ENCODE measurements at places on chromosomes 7 and 10.

DNA sequence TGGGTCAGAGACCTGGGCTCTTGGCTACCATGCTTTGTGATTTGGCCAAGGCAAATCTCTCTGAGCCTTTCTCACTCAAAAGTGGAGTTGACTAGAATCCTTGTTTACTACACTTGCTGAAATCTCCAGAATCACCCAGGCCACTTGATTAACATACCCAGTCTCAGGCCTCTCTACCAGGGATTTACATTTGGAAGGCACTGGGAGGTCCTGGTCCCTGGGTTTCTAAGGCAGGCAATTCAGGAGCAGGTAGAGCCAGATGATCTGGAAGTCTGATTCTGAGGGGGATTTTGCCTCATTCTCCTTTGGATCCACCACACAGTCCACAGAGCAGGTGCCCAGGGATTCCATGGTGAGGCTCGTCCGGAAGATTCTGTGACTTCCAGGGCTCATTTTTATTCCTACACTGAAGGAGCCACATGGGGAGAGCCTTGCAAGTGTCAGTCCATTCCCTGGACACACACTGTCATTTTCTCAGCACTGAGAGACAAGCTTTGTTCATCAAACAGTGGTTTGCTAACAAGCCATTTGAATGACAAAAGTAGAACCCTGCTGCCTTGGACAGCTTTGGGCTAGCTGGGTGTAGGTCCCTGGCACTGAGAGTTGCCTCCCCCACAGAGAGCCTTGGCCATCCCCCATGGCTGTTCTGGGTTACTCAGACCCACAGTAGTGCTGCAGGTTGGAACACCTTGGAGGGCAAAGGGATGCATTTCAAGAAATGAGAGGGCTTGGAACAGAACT, 74.2 kb downstream of the NOC3L start:
- DNase-seq: no peak

DNA sequence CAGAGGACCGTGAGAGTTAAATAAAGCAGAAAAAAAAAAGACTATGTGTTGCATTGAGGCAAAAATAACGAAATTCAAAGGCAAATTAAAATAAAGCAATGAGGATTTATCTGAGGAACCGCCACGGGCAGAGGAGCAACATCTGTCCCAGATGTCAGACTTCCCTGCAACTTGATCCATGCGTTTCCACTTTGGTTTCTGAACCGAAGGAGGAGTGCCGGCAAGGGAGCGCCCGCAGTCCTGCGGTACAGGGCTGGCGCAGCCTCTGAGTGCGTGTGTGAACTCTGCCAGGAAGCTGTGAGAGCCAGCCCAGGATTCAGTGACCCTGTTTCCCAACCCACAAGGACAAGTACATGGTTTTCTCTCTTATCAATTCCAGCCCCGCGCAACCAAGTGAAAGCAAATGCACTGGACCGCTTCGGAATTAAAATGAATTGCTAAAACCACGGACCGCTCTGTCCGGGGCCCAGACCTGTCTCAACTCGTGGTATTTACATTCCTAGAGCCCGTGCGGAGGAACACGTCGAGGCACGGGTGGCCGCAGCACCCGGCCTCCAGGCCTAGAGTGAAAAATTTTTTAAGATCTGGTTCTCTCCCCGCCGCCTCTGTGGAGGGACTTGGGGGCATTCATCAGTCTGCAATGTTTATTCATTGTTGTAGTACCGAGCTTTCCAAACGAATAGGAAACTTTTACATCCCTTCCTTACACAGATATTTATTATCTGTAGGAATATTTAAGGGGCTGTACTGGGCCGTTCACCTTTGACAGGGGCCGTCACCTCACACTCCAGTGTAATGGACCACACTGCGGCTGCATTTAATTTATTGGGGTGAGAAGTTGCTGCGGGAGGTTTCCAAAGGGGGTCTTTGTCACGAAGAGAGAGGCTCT, 291.5 kb upstream of the NFE2L3 start:
- no peak for DNase-seq

DNA sequence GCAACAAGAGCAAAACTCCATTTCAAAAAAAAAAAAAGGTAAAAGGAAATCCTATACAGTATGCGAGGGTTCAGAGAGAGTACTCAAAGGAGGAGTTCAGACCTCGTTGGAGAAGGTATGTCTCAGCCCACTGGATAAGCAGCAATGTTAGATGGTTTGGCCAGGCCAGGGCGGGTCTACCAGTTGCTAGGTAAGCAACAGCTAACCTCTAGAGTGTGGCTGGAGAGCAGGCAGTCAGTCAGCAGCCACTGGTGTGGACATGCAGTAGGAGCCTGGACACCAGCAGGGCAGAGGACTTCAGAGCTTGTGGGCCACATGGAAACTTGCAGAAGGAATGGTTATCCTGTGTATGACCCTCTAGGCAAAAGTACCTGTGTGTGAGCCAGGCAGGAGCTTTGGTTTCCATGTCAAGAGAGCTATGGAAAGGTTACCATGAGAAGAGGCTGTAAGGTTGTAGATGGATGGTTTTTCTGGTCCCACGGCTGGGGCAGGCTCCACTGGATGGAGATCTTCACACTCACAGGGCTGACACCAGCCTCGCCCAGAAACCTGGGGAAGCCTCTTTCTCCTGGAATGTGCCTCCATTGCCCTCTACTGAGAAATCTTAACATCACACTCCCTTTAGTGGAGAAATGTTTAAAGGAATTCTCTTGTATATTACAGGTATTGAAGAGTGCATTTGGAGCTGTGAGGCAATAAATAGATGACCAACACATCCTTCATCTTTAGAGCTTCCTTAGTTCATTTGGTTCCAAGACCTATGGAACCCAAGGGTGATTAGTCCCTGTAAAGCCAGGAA, 63.6 kb downstream of the CCDC186 start:
- no peak for DNase-seq

DNA sequence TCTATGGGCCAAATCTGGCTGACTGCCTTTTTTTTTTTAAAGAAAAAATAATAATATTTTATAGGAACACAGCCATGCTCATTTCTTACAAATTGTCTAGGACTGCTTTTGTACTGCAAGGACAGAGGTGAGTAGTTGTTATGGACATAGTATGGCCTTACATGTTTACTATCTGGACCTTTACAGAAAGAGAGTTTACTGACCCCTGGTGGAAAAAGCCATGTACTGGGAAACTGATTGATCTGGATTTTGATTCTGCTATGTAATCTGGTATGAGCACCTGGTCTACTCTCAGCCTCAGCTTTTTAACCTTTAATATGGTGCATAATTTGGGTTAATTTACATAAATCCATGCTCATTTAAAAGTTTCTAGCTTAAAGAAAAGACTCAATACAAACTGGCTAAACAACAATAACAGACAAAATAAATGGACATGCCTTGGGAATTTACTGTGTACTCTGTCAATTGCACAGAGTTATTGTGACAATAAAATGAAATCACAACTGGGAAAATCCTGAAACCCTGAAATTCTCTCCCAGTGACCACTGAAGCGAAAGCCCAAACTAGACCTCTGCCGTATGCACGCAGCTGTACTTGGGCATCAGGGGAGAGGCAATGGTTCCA, 260.7 kb downstream of the BMPER start:
- DNase-seq: no peak

DNA sequence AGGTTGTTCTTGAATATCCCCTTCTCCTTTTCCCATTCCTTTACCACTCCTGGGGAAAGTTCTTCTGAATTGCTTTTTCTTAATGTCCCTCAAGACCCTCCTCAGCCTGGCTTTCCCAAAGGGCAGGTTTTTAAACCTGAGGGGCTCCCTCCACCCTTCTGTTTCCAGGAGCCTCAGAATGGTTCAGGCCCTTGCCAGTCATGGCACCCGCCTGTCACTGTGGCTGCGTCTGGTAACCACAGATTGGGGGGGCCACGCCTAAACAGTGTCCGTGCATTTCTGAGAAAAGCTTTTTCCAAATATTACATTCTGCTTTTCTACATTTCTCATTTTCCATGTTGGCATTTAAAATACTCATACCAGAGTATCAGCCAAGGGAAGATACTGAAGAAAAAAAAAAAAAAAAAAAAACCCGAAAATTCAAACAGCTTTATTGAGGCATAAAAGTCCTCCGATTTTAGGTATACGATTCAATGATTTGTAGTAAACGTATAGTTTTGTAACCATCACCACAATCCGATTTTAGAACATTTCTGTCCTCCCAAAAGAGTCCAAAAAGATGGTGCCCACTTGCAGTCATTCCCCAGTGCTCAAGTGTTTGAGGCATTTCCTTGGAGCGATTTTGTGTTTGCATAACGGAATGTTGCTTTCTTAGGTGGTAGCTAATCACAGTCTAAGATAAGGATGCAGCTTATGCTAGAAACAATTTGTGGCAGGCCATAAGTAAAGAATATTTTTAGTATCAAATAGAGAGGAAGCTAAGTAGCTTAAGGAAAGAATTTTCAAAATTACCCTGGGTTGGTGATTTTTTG, 22.1 kb downstream of the HKDC1 start:
- no peak for DNase-seq

DNA sequence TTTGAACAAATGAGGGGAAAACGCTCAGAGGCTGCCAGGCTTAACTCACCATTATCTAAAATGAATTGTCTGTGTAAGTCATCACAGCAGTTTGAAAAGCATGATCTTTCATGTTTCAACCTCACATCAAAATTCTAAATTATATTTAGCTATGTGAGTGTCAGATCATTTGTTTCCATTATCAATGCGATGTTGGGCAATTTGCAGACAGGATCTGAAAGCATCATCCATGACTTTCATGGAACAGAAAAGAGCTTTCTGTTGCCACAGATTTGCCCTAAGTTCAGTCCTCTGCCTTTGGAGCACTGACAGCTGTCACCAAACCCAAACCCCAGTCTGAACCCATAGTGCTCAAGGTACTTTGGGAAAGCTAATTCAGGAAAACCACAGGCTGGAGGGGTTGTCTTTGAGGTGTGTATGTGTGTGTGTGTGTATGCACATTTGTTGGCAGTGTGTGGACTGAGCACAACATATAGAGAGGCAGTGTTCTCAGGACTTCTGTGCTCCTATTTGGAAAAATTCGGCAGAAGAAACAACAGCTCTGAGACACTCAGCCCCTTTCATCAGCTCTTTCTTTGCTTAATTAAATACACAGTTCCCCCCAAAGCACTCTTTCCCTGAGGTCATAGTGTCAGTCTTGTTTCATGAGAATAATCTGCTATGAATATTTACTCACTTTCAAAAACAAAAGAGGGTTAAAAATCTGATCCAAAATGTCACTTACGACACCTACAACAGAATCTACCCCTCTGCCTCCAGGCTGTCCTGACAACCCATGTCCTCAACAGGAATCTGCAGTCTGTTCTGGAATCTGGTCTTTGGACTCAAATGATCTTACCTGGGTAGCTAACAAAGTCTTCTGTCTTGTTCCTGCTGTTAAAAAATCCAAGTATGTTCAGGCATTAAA, 188.5 kb upstream of the KLF14 start:
- no peak for DNase-seq

GRCh38 chr10:60237977-60238758, 151.5 kb downstream of the ANK3 start:
- no peak for DNase-seq

- DNase-seq: no peak
Measured at GRCh38 chr7:128069373-128070364, 38.4 kb upstream of the LRRC4 start.

GRCh38 chr10:121130382-121130781, 279.2 kb downstream of the WDR11 start:
- no peak for DNase-seq

Measured in Right ventricle myocardium superior (tissue), 1 donor.